Stimulated activated CD4-positive, alpha-beta T cell treated with anti-CD3 and anti-CD28 coated beads, Interleukin-1b, Interleukin-23, amount 100 ng/mL, for 24 hours (primary cell): ENCODE measurements at places on chromosomes 6 and 20.

DNA sequence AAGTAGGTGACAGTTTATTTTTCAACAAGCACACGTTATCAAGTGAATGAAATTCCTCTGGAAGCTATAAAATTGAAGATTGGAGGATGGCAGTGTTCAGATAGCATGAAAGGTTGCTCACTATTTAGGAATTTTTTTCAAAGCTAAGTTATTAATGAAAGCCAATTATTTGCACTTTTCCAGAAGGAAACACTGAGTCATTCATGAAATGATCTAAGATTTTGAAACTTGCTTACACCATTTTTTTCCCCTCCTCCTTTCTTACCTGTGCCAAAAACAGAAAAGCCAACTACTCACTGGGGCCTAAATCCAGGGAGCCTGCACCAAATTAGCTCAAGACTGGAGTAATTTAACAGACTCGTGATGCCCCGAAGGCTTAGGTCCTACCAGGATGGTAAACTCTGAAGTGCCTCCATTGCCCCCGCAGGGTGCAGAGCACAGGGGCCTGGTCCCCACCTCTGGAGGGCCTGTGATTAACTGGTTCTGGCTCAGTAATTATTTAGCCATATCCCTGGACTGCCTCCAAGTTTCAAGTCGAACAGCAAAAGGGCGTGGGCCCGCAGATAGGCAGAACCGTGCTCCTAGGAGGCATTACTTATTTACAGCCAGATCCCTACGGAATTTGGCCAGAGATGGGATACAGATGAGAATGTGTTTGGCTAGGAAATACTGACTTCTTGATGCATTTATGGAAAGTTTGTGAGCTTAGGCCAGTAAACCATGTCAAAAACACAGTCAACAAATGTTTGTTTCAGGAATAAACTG, 28.0 kb upstream of the ZNF217 start:
- no peak for DNase-seq

GRCh38 chr6:161017766-161018564, 26.4 kb downstream of the MAP3K4 start:
- no peak for DNase-seq

DNA sequence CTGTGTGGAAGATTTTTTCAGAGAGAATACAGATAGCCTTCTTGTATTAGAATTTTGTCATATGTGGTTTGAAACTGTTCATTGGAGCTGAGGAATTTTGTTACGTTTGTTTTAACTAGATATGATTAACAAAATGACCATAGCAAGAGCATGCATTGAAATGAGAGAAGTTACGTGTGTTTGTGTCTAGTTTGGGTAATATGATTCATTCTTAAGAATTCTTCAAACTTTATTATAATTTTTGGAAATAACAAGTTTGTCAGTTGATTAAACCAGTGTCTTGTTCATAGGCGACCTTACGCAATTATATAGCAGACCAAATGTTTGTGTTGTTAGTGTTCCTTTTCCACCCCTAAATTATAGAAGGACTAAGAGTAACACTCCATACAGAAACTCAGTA, 5.5 kb downstream of the GMNN start:
- no peak for DNase-seq

DNA sequence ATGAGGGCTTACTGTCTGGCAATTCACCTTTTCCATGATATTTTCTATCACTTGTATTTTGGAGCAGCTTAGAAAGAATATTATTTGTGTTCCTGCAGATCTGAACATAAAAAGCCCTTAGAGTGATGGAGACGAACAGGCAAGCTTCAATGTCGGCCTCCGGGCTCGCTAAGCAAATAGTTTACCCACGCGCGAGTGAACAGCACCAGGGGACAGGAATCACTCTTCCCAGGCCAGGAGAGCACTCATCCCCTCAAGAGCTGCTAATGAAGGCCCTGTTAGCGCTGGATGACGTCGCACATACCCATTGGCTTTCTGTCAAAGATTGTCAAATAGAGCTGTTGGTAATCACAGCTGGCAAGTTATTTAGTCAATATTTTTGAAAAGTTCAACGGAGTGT, 395.7 kb downstream of the ZFAND3 start:
- DNase-seq: no peak

DNA sequence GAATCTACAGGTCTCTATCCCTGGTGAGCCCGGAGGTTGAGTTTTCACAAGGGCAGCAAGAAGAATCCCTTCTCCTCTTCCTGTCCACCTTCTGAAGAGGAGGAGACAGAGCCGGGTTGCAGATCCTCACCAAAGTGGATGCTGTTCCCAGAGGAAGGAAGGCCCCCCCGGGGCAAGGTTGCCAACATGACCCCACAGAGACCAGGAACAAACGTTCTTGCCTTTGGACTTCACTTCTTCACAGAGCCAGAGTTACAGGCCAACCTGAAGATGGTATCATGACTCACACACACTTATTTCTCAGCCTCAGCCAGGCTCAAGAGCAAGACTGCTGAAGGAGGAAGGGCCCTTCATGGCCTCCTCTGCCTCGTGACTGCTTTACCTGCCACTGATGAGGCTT, 384.3 kb downstream of the CD83 start:
- DNase-seq: no peak

GRCh38 chr6:71544028-71544427, 255.4 kb downstream of the OGFRL1 start:
- DNase-seq: no peak

DNA sequence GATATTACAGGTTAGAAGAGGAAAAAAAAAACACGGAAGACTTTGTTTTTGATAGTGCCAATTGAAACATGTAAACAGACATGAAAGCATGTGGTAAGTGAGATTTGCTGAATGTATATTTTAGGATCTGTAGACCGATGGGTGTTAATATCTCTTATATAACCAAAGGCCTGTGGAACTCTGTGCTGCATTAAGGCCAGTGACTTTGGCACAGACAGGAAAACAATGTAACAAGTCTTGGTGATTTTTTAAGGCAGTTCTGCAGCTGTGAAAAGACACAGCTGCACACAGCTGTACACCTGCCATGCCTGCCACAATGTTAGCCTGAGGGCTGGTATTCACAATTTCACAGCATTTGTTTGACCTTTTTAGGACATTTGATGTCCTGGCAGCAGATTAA, 6.1 kb downstream of the SOBP start:
- DNase-seq: no peak

GRCh38 chr20:56157530-56158203, 90.9 kb upstream of the MC3R start:
- DNase-seq: no peak

- DNase-seq: no peak
Measured at GRCh38 chr6:2616811-2617210, 133.9 kb downstream of the MYLK4 start.

- DNase-seq: no peak
Measured at GRCh38 chr6:118128755-118129154, 221.7 kb downstream of the SLC35F1 start.

- peak; percentile 4 for DNase-seq
Measured at GRCh38 chr6:43575105-43575771, 600 bp downstream of the XPO5 start.

- peak; percentile 33 for DNase-seq
Measured at GRCh38 chr6:142945446-142946180, 637 bp upstream of the HIVEP2 start.

- no peak for DNase-seq
Measured at GRCh38 chr20:36861875-36862801, 13.8 kb upstream of the TLDC2 start.

- DNase-seq: no peak
Measured at GRCh38 chr6:40804905-40805304, 217.7 kb upstream of the LRFN2 start.

GRCh38 chr6:129901910-129902309, 40.8 kb upstream of the TMEM244 start:
- no peak for DNase-seq
